ENCODE measurements at places on chromosomes 12 and 14. TPM values are rescaled to one million over a fixed set of nuclear protein-coding genes. Genes with fewer than 3 reads are reported as not detected.

DNA sequence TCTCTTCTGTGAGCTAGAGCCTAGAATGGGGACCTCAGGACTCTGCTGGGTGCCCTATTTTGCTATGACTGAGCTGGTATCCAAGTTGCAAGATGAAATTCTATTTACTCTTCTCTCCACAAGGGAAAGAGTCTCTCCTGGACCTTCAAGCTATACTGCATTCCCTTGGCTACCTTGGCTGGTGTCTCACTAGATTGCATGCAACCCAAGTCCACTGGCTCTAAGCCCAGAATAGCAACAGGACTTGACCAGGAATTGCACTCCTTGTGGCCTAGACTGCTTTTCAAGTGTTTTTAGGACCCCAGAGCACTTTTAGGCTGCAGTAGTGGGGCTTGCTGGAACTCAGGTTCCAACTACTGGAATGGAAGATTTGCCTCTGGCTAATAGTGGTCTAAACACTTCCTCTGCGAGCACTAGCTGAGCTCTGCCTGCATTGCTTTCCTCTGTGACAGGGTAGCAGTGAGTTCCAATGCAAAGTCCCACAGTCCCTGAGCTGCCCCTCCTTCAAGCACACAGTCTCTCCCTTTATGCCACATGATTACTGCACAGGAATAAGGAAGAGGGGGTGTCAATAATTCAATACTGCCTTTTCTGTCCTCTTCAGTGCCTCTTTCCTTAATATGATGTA lies 1009.1 kb upstream of the FLRT2 start:
- H3K27me3 ChIP-seq: no peaks in the 10 kb centered on the region
- H3K4me1 ChIP-seq: no peaks in the 10 kb centered on the region
- no peak for DNase-seq
- no peaks in the 10 kb centered on the region for H3K36me3 ChIP-seq
- H3K27ac ChIP-seq: no peak overlapping the region

- no peak for DNase-seq
- H3K4me1 ChIP-seq: peaks cover 44% of the 10 kb centered on the region
- H3K27ac ChIP-seq: peak overlapping the region; percentile 75
- H3K36me3 ChIP-seq: no peaks in the 10 kb centered on the region
- no peak overlapping the region for H3K4me3 ChIP-seq
These were observed 216.8 kb downstream of the ZFP36L1 start for GRCh38 chr14:68576031-68576430.

DNA sequence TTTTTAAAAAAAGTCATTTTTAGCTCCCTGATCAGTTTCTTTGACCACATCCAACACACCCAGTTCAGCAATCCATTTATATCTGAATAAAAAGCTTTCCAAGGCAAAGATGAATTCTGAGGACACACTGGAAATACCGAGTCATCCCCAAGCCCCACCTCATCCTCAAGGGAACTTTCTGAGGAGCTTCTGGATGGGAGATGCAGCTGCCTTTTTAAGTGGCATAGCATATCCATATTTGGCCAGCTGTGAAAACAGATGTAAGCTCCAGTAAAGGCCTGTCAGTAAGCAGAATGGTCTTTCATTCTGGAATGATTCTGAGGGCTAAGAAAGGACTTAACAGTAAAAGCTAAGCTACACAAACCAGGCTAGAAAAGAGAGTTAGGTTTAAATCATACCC lies 18.4 kb downstream of the ZFYVE1 start:
- no peak for DNase-seq
- H3K4me1 ChIP-seq: peaks cover 4% of the 10 kb centered on the region
- H3K27me3 ChIP-seq: no peaks in the 10 kb centered on the region
- no peak overlapping the region for H3K27ac ChIP-seq
- no peak overlapping the region for H3K4me3 ChIP-seq
- H3K36me3 ChIP-seq: peaks cover 24% of the 10 kb centered on the region

DNA sequence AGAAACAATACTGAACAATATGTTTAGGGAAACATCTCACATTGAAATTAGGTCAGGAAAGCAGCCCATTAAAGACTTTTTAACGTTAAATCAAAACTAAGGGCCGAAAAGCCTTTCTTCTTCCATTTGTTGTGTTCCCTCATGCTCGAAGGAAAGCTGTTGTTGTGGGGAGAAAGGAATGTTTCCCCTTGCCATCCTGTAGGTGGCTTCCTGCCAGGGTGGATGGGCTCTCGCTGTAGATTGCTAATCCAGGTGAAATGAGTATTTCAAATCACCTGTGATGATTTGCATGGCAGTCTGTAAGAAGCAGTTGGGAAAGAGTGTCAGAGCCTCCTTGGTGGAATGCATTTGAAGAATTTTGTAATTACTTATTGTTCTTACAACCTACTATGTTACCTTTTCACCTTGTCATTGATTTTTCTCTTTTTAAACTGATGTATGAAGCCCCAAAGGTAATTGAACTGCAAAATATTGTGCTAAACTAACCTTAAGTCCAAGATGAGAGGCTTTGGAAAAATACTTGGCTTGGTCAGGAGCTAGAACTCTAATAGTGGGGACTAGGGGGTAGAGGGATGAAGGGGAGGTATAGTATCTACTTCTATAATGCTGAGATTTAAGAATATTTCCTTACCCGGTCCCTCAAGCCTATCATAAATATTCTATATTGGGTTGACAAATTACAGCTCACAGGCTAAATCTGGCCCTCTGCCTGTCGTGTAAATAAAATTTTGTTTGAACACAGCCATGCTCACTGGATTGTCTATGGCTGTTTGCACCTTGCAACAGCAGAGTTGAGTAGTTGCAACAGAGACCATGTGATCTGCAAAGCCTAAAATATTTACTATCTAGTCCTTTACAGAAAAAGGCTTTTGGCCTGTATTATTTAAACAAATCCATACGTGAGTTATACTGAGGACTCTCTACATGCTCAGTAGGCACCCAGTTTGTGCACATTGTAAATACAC lies 7.7 kb upstream of the DCP1B start:
- DNase-seq: no peak
- H3K4me1 ChIP-seq: peaks cover 6% of the 10 kb centered on the region
- no peak overlapping the region for H3K27ac ChIP-seq
- no peak overlapping the region for H3K4me3 ChIP-seq
- no peaks in the 10 kb centered on the region for H3K36me3 ChIP-seq
- no peaks in the 10 kb centered on the region for H3K27me3 ChIP-seq

DNA sequence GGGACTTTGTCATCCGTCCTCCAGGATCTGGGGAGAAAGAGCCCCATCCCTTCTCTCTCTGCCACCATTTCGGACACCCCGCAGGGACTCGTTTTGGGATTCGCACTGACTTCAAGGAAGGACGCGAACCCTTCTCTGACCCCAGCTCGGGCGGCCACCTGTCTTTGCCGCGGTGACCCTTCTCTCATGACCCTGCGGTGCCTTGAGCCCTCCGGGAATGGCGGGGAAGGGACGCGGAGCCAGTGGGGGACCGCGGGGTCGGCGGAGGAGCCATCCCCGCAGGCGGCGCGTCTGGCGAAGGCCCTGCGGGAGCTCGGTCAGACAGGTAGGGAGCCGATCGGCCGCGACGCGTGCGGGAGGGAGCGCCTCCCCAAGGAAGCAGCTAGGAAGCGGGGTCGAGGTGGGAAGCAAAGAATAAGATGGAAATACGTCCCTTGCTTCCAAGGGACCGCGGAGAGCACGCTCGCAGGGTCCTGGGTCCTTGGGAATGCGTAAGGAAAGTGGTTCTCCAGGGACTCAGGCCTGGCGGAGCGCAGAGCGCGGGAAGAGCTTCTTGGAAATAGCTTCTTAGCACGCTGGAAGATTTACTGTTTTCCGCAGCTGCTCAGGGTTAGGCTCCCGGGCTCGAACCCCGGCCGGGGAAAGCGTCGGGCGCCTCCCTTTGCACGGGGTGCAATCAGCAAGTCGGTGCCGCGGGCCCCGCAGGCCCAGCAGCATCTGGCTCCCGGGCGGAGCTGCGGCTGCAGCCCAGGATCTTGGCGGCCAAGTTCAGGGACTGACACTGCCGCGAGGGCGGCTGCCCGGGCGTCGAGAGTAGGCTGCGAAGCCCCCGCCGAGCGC lies 457 bp downstream of the SOCS2 start:
- H3K27me3 ChIP-seq: no peaks in the 10 kb centered on the region
- peak overlapping the region; percentile 94 for H3K27ac ChIP-seq
- DNase-seq: no peak
- H3K36me3 ChIP-seq: no peaks in the 10 kb centered on the region
- H3K4me3 ChIP-seq: peak overlapping the region; percentile 97

DNA sequence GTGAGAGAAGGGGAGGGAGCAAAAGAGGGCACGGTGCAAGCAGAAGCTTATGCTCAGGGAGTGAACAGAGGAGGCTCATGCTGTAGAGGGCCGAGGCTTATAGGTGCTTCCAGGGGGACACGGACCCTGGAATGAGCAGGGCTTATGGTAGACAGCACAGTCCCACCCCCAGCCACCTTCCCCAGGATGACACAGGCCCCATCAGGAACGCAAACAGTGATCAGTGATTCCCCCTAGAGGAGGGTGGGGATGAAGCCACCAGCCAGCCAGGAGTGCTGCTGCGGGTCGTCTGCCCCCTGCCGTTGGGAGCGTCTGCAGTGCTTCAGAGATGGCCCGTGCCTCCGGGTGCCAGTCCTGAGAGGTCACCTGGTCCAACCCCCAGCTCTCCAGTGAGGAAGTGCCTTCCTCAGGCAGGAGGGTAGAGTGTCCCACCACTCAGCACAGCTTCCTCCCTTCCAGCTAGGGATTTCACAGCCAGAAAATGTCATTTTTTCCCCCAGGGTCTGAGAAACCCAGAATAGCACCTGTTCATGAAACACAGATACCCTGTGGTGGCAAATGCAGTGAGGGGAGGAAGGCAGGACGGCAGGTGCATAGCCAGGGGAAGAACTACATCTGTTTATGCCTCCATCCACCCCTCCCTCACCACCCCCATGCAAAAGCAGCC lies 60.7 kb downstream of the SLC6A12 start:
- H3K4me1 ChIP-seq: no peaks in the 10 kb centered on the region
- H3K27me3 ChIP-seq: no peaks in the 10 kb centered on the region
- peak; percentile 86 for DNase-seq

AHNAK2 gene
- 13.2 TPM for total RNA-seq

P2RX2 gene
- 1.2 TPM for total RNA-seq

DNA sequence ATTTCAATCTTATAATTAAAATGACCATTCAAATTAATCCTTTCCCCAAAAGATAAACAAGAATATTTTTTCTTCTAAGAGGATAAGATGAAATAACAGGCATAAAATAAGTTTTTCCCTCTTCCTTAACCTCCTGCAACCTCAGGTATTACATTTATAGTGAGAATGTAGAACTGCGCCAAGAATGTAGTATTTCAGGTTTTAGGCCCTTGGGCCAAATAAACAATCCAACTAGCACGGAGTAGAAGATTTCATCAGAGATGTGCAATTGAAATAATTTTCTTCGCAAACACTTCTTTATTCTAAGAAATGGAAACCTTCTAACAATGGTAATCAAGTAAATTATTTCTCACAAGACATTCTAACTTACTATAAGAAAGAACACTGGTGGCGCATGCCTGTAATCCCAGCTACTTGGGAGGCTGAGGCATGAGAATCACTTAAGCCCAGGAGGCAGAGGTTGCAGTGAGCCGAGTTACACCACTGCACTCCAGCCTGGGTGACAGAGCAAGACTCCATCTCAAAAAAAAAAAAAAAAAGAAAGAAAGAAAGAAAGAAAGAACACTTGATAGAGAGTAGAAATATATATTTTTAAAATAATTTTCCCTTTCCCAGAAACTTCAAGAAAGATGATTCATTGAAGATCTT lies 100.8 kb downstream of the TAOK3 start:
- no peaks in the 10 kb centered on the region for H3K4me1 ChIP-seq
- no peak overlapping the region for H3K4me3 ChIP-seq
- no peaks in the 10 kb centered on the region for H3K36me3 ChIP-seq
- H3K27me3 ChIP-seq: no peaks in the 10 kb centered on the region
- H3K27ac ChIP-seq: peak overlapping the region; percentile 35
- peak; percentile 40 for DNase-seq

IQSEC3 gene
- total RNA-seq: 8.3 TPM
